Suppressor macrophage treated with lipopolysaccharide for 1 hour (primary cell): ENCODE measurements at places on chromosomes 6 and 20.

DNA sequence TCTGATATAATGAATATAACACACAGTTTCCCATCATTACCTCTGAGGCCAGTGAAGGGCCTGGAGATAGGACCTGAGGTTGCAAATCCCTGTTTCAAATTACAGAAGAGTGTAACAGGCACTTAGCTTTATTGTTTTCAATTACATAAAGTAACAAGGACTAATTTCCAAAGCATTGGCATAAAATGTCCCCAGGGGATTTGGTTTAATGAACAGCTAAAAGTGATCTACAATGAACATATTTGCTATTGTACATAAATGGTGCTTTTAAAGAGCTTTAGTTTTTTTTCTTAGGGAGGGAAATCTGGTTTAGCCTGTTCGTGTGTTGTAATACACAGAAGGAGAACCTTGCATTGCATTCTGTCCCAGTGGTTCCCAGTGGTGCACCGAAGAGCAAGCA, 54.4 kb downstream of the HMGN3 start:
- no peak for DNase-seq

DNA sequence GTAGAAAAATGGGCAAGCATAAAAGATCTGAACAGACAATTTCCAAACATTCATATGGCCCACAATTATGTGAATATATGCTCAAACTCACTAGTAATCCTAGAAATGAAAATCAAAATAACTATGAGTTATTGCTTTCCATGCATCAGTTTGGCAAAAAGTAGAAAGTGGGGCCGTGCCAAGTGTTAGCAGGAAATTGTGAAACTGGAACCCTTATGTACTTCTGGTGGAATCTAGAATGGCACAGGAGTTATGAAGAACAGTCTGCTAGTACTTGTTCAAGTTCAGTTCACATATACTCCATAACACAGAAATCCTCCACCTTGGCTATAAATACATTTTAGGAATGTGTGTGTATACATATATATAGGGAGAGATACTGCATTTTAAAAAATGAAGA, 89.8 kb downstream of the EYA2 start:
- no peak for DNase-seq

DNA sequence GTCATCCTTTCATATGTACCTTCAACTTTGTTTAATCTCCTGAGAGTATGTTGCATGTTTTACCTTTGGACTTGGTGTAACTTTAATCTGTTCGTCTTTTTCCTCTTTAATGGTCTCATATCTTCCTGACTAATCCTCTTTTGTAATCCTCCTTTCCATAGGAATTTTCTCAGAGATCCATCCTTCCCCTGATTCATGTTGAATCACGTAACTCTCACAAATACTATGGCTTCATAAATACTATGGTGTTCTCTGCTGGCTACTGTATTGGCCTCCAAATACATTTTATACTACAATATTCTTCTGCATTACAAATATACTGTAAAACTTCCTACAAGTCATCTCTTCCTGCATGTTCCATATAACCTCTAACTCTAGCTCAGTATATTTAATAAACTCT, 317.7 kb upstream of the ADGRB3 start:
- DNase-seq, result no peak

- DNase-seq, result peak; percentile 56
Measured at GRCh38 chr6:127514773-127515227, 4.3 kb downstream of the MTCL3 start.

- peak; percentile 95 for DNase-seq
Measured at GRCh38 chr20:1820138-1821079, 74.8 kb upstream of the SIRPA start.

DNA sequence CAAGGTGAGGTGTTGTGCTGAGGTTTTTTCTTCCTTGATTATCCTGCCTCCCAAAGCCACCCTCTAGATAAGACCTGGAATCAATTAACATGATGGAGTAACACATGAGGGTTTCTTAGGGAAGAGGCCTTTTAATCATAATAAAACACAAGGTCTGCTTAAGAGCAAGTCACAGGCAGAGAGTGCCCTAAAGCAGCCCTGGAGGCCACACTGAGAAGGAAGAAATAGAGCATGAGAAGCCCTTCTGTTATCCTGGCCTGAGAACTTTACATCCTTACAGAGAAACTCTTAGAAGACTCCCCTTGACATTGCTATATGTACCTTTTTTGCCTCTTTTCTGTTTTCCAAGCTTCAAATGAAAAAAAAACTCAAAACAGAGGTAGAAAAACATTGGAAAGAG, 132.3 kb downstream of the CEP57L1 start:
- DNase-seq, result no peak

- peak; percentile 93 for DNase-seq
Measured at GRCh38 chr6:14596410-14596809, 478.8 kb downstream of the CD83 start.

GRCh38 chr20:63475209-63475608, 2.8 kb upstream of the KCNQ2 start:
- DNase-seq, result no peak

GRCh38 chr6:5164092-5164491, 79.0 kb downstream of the PPP1R3G start:
- no peak for DNase-seq

DNA sequence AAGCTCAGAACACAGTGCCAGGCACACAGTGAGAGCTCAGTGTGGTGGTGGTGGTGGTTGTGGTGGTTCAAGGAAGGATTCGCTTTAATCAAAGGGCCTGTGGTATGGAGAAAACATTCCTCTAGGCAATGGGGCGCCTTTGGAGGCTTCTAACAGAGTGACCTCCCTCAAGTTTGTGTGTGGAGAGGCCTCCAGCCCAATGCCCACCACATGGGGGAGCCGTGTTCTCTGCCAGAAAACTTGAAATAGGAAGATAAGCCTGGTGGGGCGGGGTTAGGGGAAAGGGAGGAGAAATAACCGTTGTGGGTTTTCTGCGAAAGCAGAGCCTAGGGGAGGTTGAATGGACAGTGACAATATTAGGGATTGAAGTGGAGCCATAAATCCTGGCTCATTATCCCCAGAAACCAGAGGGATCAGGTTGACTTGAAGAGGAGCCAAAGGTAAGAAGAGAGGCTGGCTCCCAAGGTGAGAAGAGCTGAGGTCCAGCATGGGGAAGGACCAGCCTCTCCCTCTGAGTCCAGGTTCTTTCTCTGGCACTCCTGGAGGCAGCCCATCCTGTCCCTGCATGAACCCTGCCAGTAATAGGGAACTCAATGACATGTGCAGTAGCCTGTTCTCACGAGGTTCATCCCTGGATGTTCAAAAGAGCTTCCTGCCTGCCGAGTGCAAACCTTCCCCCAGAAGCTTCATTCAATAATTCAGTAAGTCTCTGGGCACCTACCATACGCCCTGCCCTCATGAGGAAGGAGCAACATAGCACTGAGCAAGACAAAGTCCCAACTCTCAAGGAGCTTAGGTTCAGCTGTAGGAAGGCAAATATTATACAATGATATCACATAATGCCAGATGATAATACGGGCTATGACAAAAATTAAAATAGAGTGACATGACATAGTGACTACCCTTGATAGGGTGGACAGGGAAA, 51.4 kb downstream of the TGM2 start:
- peak; percentile 89 for DNase-seq

DNA sequence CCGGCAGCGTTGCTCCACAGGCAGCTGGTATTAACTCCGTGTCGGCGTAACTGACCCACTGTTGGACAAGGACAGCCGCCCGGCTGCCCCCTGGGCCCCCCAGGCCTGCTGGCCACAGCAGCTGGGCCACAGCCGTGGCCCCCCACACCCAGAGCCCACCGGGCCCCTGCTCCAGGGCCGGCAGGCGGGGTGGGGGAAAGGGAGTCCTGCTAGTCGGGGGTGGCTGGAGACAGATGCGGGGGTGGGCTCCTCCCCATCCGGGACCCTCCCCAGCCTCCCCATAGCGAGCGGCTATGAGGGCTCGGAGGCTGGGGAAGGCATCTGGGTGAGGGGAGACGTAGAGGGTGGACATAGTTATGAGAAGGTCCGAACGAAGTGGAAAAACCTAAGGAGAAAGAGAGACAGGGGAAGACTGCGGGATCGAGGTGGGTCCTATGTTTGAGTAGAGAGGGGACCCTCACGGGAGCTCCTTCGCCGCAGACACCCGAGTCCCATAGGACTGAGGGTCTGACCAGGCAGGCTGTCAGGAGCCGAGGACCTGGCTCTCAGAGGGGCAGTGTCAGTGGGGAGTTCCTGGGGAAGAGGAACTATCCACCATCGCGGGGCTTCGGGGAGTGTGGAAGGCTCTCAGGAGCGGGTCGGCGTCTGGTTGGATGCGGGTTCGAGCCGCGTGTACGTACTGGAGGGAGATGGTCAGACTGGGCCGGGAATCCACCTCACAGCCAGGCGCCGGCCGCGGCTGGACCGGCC, 511 bp downstream of the VARS1 start:
- no peak for DNase-seq

DNA sequence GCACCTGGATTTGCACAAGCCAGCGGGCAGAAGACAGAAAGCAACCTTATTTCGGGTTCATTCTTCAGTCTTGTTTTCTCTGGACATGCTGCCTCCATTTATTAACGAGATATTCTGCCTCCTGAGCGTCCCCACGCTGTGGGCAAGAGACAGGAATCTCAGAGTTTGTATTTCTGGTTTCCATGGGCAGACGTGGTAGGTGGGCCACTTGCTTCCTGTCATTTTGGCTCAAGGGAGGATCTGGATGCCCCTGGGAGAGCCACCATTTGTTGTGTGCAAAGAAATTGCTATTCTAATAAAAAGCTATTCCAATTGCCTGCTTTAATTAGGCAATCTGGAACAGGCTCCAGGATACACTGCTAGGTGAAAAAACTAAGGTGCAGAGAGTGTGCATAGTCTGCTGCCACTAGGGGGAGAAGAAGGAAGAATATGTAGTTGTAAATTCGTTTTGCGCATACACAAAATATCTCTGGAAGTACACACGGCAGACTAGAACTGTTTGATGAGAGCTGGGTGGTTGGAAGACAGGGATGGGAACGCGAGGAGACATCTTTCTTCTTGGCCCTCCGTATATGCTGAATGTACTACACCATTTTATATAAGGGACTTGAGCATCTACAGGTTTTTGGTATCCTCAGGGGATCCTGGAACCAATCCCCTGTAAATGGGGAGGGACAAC, 30.1 kb upstream of the SLC16A10 start:
- peak; percentile 69 for DNase-seq

DNA sequence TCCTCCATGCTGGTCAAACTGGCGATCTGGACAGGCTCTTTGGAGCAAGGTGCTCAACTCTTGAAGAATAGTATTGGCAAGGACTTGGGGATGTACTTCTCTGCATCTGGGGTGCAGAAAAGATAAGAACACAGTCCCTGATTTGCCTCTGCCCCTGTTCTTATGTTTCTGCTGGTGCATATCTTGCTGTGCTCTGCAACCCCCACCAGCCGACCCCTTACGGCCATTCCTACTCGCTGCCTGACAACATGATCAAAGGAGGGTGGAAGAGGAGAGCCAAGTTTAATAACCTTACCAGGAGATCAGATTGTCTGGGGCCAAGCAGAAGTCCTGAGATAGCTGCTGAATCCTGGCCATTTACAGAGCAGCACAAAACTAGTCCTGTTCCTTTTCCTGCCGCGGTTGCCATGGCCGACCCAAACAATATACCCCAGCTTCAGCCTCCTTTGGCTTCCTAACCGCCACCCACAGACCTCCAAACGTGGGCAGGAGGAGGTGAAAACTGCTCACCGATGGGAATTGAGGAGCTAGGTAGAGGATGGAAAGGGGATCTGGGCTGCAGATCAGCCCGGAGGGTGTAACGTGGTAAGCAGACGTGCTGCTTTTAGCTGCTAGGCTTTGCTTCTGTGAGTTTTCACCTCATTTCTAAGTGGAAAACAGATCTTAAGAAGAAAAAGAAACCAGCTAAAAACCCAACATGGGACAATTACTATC, 60.9 kb downstream of the ATXN1 start:
- no peak for DNase-seq

DNA sequence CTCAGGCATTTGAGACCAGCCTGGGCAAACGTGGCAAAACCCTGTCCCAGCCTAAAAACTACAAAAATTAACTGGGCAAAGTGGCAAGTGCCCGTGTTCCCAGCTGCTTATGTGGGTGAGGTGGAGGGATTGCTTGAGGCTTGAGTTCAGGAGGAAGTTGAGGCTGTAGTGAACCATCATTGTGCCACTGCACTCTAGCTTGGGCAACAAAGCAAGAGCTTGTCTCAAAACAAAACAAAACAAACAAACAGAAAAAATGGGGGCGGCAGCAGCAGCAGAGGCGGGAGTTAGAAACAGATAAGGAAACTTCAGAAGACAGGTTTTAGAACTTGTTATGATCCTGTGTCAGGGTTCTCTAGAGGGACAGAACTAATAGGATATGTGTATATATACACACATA, 49.0 kb downstream of the SCAF8 start:
- DNase-seq, result peak; percentile 33

- no peak for DNase-seq
Measured at GRCh38 chr6:87661016-87661415, 41.0 kb downstream of the AKIRIN2 start.

- DNase-seq, result peak; percentile 41
Measured at GRCh38 chr6:121748376-121748775, 312.9 kb downstream of the GJA1 start.

GRCh38 chr6:80769106-80769505, 662.6 kb downstream of the BCKDHB start:
- no peak for DNase-seq

DNA sequence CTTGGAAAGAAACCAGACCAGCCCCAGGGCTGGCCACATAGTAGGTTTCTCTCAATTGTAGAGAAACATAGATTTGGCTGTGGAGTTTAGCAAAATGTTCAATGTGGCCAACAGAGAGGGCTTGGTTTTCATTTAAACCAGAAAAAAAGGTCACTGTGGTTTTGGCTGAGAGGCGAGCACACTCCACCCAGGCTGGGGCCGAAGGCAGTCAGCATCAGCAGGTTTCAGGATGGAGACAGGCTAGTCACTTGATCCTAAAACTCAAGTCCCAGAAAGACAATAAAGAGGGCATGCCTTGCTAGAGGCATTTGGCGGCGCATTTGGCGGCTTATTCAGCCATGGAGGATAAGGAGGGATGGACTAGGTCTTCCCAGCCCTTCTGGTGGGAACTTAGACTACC, 73.1 kb downstream of the PRND start:
- no peak for DNase-seq

- no peak for DNase-seq
Measured at GRCh38 chr20:9021699-9022098, 47.2 kb upstream of the PLCB4 start.

- peak; percentile 45 for DNase-seq
Measured at GRCh38 chr6:144006736-144007477, 1.2 kb downstream of the PLAGL1 start.
